Fibroblast of mammary gland (primary cell): ENCODE measurements at places on chromosomes 16 and 17.

GRCh38 chr17:71613996-71614395, 506.8 kb upstream of the SOX9 start:
- no peak for DNase-seq

DNA sequence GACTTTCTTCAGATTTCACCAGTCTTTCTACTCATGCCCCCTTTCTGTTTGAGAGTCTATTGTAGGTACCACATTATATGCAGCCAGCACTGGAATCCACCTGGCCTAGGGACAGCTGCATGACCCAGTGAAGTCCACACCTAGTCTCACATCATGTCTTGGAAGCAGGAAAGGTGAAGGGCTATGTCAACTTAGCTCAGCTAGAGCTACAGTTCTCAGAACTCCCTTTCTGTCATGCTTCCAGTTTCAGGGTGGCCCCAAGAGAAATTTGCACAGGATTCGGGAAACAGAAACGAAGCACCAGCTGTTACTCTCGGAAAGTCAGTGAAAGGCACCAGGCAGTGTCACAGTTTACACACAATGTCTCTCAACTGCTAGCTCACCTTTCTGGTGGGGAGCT, 51.6 kb upstream of the NLRP1 start:
- DNase-seq: no peak

GRCh38 chr17:28615260-28615940, 1.4 kb upstream of the RSKR start:
- DNase-seq: no peak

GRCh38 chr16:11530171-11530940, 56.4 kb downstream of the LITAF start:
- DNase-seq: no peak

DNA sequence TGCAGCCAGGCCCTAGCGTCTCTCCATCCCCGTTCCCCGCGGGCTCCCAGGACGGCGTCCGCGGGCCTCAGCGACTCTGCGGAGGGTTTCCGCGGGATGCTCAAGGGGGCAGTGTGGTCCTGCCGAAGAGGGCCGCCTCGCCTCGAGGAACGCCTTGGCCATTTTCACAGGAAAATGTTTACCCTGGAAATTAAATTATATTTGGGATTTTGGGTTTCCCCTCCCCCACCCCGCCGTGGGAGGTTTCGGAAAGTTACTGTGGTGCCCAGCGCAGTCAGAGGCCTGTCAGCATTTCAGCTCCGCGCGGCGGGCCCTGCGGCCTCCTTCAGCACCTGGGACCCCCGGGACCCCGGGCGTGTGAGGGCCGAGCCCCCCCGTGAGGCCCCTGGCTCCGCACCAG, 94.5 kb downstream of the PCTP start:
- DNase-seq: peak; percentile 47

- DNase-seq: peak; percentile 9
Measured at GRCh38 chr16:53433930-53434376, 318 bp upstream of the RBL2 start.

DNA sequence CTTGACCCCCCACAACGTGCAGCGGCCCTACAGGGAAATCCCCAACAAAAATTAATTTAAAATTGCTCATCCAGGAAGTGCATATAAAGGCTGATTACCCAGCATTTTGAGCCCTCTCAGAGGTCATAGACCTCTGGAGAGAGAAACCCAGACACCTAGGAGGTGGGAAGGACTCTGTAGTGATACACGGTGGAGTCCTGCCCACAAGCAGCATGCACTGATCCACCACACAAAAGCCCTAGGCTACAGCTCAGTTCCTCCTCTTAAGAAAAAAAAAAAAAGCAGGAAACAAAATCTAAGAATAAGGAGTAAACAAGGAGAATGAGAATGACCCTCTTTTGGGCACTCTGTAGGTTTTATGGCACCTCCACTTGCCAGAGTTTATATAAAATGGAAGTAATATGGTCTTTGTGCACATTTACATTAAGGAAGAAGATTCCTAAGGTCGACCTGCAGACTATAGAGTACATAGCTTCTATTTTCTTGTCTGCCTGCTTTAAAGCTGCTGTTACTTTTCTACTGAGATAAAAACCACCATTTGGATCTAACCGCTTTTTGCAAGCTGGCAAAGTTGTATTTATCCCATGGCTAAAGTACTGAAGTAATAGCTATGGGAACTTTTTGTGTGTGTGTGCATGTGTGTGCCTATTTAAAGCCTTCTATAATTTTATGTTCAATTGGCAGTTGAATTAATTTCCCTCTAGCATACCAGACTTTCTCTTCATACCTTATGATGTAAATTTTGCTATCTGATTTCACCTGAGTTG, 46.9 kb downstream of the ACSM1 start:
- no peak for DNase-seq

DNA sequence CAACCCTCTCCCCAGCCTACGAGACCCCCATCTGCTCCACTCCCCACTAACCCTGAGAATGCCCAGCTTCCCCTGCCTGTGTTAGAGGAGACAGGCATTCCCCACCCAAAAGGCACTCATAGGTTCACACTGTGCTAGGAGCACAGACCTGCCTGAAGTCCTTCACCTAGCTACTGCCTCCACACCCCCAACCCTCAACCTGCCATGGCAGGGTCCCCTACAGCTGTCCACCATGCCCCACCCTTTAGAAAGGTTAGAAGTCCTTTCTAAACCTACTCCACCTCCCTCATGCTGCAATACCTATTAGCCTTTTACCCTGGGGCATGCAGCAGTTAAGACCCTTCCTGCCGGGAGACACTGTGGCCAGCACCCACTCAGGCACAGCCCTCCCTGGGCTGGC, 9.1 kb downstream of the SRCIN1 start:
- no peak for DNase-seq
